ENCODE measurements at places on chromosomes 7 and 10. TPM values are rescaled to one million over a fixed set of nuclear protein-coding genes. Genes with fewer than 3 reads are reported as not detected.
A peak's percentile ranks its signal among the peaks of the same experiment; 100 is the strongest.

GRCh38 chr10:79374312-79375191, 27.3 kb downstream of the PPIF start:
- peak; percentile 86 for DNase-seq

DNA sequence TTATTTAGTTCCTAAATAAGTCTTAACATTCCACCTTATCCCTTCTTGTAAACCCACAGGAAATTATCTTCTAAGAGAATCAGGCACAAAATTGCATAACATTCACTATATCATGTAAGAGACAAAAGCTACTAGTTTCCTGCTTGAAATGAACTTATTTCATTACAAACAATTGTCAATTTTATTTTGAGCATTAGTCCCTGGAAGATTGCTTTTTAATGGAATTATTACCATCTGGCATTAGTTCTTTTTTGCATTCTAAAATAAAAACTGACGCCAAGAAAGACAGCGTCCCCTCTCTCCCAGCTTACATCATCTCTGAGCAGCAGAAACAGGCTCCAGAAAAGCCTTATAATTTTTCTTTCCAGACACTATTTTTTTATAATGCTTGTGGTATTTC, 121.8 kb downstream of the NOC3L start:
- DNase-seq, result no peak

DNA sequence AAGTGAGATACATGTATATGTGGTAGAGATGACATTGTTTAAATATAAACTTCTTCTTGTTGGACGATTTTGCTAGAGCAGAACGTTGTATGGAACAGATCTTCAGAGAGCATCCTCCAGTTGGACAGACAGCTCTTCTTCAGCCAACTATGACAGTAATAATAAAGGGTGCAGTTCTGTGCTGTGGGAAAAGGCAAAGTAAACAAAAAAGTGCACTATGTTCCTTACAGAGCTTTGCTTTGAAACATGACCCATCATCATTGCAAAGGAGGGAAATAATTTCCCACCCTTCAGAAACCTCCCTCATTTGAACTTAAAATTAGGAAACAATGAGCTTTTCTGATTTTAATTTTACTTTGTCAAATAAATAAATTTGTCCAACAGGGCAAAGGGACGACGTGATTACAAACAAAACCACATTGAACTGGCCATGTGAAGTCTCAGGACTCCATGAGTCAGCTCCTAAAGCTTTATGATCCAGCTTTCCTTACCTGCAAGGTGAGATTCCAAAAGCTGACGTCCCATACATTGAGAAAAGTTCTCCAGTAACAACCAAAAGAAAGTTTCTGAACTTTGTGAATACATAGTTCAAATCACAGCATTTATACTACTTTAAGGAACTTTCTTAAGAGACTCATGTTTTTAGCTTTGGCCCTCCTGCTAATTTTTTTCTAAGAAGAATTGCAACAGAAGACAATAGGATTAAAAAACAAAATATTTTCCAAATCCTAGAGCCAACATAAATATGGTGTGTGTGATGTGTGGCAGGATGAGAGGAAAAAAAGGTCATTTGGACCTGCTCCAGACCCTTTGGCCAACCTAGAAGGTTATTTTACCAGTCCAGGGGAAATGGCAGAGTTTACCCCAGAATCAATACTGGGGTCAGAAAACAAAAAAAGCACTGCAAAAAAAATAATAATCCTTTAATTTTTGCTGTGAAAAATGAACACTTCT, 565.4 kb upstream of the NRP1 start:
- DNase-seq, result no peak

ADAM22 gene
- total RNA-seq, result 2.8 TPM

MMD2 gene
- not detected for total RNA-seq

GFRA1 gene
- 4.9 TPM for total RNA-seq

ODAD2 gene
- total RNA-seq, result 0.61 TPM
